Heart right ventricle (tissue), 16 donors: ENCODE measurements at places on chromosomes 1 and 21. TPM values are rescaled to one million over a fixed set of nuclear protein-coding genes. Genes with fewer than 3 reads are reported as not detected.

SGIP1 gene
- 2.6 TPM for total RNA-seq

CLCA4 gene
- total RNA-seq = not detected

DNA sequence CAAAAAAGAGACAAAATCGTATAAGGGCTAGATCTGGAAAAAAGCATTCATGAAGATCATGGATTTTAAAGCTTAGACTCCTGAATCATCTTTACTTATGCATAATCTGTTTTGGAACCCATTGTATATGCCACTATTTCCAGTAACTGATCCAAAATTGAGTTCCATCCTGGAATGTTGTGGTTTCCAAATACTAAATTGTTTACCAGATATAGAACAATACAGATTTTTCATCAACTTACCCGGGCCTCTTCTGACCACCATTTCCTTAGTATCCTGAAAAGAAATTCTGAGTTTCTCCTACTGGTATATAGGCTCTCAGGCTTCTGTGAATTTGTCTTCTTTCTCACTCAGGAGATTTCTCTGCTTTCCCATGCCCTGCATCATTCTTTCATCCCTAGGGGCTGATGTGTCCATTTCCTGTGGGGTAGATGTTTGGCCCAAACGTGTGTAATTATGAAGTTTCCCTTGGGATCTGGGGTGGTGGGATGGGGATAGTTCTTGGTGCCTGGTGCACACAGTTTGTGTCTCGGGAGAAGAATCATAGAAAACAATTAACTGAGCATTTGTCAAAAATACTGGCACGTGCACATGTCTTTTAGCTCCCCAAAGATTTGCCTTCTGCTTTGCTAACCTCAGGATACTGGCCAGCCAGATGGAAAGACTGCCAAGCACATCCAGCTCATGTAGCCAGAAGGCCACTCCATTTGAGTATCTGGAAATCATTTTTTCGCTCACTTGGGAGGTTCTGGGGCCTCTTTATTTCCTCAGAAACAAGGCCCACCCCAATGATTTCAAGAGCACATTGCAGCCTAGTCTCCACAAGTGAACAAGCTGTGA lies 127.8 kb downstream of the NTMT2 start:
- peak; percentile 35 for DNase-seq

DNA sequence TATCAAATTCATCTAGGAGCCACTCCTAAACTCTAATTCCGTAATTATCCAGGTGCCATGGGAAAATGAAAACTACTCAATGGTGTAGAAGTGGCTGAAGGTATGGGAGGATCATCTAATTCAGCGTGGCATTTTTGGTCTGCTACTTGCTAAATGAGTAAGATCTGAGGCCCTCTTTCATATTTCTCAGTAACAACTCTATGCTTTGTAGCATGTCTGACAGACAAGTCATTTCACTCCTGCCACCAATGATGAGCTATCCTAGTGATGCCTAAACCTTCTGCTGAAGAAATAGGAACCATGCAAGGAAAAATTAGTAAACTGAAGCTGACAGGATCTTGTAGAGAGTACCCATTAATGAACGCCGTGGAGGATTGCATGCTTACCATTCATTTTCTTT lies 145.3 kb downstream of the NTNG1 start:
- no peak for DNase-seq

ZNF593OS gene
- not detected for total RNA-seq

GRCh38 chr1:94362466-94363058 lies 55.6 kb upstream of the ABCD3 start:
- no peak for DNase-seq

DNA sequence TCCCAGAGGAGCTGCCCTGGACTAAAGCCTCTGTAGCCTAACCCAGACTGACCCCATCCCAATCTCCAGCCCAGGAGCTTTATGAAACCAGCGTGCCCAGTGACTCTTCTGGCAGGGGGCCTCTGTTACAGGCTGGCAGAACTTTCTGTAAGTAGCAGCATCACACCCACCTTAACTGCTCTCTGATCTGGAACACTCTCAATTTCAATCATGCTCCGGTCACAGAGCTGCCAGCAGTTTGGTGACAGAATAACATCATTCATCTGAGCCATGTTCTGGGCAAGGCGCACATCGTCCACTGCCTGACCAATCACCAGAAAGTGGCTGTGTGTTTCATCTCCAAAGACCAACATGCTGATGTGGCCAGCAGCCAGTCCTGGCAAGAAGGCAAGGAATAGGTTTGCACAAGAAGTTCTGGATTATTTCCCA lies 14.7 kb downstream of the ADCY10 start:
- DNase-seq = peak; percentile 17

GRCh38 chr1:42316292-42316691 lies 18.7 kb downstream of the FOXJ3 start:
- DNase-seq = no peak

LCE1D gene
- total RNA-seq = not detected

DNA sequence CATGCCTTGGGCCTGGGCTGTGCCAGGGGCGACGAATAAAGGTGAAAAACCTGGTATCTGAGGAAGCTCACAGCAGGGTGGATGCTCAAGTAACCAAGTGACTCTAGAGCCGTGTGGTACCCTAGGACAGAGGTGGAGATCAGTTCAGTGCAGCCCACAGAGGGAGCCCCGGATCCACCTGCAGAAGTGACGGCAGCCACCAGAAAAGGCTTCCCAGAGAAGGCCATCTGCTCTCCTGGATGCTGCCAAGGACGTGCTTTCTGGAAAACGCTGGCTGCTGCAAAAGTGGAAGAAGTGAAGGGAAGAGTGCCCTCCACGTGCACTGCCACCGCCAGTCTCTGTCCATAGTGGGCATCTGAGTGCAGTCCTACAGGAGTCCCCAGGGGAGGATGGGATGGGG lies 27.7 kb downstream of the TMCO4 start:
- no peak for DNase-seq

CLEC20A gene
- not detected for total RNA-seq

DNA sequence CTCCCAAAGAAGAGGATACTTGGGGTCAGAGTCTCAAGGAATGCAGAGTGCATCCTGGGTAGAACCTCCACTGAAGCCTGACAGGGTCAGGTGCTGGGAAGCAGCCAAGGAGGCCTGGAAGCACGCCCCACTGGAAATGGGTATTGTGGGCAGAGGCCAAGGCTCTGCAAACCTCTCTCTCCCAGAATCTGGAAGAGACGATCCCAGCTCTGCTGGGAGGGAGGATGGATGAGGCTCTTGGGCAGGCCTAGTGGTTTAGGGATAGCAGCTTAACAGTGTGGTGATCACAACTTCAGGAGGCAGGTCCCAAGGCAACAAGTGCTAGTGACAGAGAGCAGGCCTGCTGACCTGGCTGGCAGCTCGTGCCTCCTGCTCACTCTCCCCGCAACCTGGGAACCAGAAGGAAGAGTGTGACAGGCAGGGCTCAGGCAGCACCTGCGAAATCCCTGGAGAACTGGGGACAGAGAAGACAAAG lies 641.0 kb downstream of the PLPP3 start:
- DNase-seq = peak; percentile 44

HMCN1 gene
- 6.0 TPM for total RNA-seq

DNA sequence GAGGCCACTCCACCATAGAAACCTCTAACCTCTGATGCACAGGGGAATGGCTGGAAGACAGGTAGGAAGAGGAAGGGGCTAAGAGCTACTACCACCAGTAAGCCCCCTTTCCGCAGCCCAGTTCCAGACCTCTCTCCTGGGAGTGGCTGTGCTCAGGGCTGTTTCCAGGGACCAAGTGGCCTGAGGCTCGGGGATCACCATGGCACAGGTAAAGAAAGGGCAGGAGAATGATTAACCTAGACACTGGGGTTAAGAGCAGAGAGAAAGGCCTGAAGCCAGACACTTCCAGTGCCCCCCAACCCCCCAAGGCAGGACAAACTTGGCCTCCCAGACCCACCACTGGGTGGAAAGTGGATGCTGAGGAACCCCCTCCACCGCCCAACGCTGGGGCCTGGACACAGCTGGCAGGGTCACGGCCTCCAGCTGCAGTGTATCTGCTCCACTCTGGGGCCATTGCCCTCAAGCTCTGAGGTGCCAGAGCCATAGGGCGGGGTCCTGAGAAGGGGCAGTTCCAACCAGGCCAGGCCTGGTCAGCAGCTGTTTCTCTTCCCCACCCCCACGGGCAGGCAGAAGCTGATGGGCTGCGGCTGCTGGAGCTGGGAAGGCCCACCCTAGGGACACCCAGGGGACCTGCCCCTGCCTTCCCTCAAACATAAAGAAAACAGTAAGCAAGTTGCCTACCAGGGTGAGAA lies 2.6 kb downstream of the TAGLN2 start:
- peak; percentile 79 for DNase-seq

DNA sequence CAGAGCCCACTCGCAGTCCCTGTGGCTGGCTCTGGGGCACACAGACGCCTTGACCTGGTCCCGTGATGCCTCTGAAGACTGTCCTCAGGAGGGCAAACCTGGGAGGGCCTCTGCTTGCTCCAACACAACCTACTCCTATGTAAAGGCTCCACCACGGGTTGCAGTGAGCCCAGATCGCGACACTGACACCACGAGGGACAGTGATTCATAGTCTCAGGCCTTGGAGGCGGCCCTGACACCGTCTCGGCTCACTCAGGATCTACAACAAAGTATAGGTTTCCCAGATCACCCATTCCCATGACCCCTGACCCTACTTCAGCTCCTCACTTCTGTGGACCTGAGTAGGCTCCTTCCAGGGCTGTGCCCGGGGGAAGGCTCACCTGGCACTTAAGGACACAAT lies 28.0 kb downstream of the NOL9 start:
- no peak for DNase-seq

GRCh38 chr21:42255825-42256224 lies 36.9 kb downstream of the ABCG1 start:
- no peak for DNase-seq

DNA sequence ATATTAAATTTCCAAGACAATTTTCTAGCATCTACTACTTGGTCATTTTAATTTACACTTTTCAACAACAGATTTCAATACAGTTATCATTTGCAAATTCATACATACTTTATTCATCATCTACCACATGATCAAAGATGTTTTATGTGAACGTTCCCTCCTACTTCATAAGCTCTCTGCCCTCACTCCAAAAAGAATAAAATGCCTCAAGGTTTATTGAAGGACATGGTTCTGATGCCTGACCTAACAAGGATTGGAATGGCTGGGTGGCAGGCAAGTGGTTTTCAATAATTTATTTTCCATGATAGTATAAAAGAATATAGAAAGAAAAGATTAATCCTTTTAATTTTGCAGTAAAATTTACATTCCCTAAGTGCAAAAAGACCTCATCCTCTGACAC lies 5.4 kb downstream of the CDKN2C start:
- no peak for DNase-seq

GRCh38 chr1:50476800-50477199 lies 53.6 kb upstream of the DMRTA2 start:
- no peak for DNase-seq

DNA sequence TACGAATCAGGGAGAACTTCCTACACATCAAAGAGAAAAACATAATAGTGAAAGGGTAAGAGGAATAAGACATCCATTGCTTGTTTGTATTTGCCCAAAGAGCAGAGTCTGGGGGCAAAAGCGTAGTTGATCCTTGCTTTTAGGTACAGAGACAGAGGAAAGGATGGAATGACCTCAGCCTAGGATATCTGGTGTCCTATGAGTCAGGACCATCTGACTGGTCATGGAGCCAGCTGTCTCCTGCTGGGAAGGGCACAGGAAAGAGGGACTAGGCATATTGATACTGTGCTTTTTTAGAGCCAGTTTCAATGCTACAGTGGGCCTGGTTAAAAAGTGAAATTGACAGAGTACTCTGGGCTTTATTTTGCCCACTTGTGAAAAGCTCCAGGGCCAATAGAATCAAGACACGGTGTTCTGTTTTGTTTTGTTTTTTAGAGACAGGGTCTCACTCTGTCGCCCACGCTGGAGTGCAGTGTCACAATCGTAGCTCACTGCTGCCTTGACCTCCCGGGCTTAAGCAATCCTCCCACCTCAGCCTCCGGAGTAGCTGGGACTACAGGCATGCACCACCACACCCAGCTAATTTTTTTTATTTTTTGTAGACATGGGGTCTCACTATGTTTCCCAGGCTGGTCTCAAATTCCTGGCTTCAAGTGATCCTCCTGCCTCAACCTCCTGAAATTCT lies 3.2 kb downstream of the PLEKHO1 start:
- DNase-seq = no peak

VHLL gene
- not detected for total RNA-seq

GRCh38 chr21:35171385-35171784 lies 122.3 kb upstream of the RUNX1 start:
- no peak for DNase-seq

- DNase-seq = no peak
Observed at GRCh38 chr1:81708250-81708649, 92.5 kb upstream of the ADGRL2 start.

- DNase-seq = peak; percentile 81
Observed at GRCh38 chr1:228141226-228142044, 1.4 kb downstream of the GUK1 start.

GRCh38 chr21:17612023-17612564 lies 607 bp downstream of the BTG3 start:
- peak; percentile 32 for DNase-seq

GRCh38 chr1:56811331-56811730 lies 7.9 kb downstream of the FYB2 start:
- no peak for DNase-seq

GRCh38 chr1:41238311-41238988 lies 3.7 kb downstream of the SCMH1 start:
- DNase-seq = no peak

DNA sequence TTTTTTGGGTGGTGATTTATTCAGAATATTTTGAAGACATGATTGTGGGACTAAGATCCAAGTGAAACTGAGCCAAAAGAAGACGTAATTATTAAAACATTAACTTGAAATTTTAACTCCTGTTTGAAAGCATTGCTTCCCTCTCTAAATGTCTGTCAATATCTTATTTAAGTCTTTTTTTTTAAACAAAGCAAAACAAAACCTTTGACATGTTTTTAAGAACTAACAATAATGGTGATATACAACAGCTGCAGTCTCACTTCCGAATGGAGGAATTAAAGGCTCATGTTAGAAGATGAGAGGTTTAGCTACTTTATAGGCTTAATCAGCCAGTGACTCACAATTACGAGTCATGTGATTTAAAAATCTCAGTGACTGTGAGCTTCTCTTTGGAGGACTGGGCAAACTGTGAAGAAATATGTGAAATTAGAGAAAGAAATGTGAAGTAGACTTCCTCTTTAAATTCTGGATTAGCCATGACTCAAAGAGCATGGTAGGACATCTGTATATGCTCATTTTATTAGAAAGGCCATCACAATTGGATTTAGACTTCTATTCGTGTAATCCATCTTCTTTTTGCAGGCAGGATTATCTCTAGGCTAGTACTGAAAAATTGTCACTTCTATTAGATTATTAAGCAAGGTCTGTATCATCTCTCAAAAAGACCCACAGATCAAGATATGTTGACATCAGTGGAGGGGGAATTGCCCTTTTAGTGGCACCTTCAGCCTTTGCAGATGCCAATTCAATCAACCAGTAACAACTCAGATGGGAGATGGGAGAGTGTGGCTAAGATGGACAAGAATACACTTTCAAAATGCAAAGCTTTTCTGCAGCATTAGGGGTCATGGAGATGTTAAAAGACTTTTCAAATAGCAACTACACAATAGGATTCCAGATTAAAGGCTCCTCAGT lies 28.7 kb downstream of the KCNA3 start:
- no peak for DNase-seq

TRABD2B gene
- 0.35 TPM for total RNA-seq

KCNJ9 gene
- not detected for total RNA-seq

PAPPA2 gene
- 0.06 TPM for total RNA-seq
